RCC 7860 (cell line): ENCODE measurements at places on chromosomes 16 and 17.

GRCh38 chr17:47621293-47622179 is 28.2 kb upstream of the KPNB1 start:
- peak; percentile 80 for DNase-seq

GRCh38 chr16:1035066-1035415 is 37.5 kb upstream of the SSTR5 start:
- DNase-seq = no peak

- no peak for DNase-seq
These were observed 9.6 kb downstream of the DLX3 start for GRCh38 chr17:49985310-49985990.

- DNase-seq = peak; percentile 86
These were observed 44.1 kb upstream of the MGAT5B start for GRCh38 chr17:76824093-76824492.

- DNase-seq = peak; percentile 53
These were observed 21.2 kb downstream of the PDILT start for GRCh38 chr16:20383106-20384029.

- no peak for DNase-seq
These were observed 73.9 kb upstream of the C16orf82 start for GRCh38 chr16:26992666-26993349.

GRCh38 chr17:44850025-44850424 is 2.3 kb downstream of the HIGD1B start:
- no peak for DNase-seq

DNA sequence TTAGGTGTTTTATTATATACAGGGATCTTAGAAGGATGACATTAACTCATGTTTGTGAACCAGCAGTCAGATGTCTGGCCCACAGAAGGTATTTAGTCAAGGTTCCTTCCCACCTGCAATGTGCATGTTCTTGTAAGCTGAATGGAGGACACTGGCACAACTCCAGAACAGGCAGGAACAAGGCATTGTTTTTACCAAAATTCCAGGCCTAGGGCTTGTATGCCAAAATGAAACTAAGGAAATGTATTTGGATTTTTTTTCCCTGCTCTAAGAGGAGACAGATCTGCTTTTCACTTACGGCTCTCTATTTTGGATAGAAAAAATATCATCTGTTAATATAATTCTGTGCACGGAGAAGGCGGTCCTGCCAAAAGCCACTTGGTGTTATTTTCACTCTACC is 312.5 kb downstream of the GRIN2A start:
- DNase-seq = no peak

GRCh38 chr16:84616515-84616914 is 1.4 kb downstream of the COTL1 start:
- no peak for DNase-seq
